ENCODE measurements at places on chromosomes 12 and 14. TPM values are rescaled to one million over a fixed set of nuclear protein-coding genes. Genes with fewer than 3 reads are reported as not detected.

The PSMA6 gene
- polyA plus RNA-seq = 170 TPM

The CD69 gene
- polyA plus RNA-seq = 1.8 TPM

The BICDL1 gene
- 40.0 TPM for polyA plus RNA-seq

The TAS2R20 gene
- polyA plus RNA-seq = 4.1 TPM

The MYF5 gene
- not detected for polyA plus RNA-seq

DNA sequence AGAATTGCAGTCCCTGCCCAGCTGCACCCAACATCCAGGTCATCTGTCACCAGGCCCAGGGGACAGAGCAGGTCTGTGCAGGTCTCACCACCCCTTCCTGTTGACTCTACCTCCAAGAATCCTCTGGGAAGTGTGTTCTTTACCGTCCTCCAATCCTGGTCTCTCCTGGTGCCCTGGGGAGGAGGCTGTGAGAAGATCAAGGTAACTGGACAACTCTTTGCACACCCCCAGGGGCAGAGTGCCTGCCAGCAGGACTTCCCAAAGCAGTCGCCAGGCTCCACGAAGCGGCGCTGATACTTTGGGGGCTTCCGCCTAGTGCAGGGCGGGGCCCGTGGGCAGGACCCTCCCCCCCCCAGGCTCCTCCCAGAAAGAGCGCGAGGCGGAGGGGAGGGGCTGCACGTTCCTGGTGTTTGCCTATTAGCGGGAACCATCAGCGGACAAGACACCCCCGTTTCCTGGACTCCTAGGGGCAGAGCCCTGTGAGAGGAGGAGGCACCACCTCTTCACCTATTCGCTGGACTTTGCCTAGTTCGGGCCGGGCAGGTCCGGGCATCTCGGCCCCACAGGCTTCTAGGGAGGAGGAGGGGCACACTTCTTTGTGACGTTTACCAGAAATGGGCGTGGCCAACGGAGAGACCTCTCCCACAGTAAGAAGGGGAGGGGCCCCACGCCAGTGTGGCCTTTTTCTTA is 918.0 kb downstream of the AACS start:
- DNase-seq = peak; percentile 86

GRCh38 chr14:74613211-74613914 is 1.3 kb upstream of the LTBP2 start:
- no peak for DNase-seq

DNA sequence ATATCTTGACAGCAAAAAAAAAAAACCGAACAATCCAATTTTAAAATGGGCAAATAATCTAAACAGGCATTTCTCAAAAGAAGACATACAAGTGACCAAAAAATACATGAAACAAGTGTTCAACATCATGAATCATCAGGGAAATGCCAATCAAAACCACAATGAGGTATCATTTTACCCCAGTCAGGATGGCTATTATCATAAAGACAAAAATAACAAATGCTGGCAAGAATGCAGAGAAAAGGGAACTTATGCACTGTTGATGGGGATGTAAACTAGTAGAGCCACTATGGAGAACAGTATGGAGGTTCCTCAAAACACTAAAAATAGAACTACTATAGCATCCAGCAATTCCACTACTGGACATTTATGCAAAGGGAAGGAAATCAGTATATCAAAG is 448.2 kb downstream of the RGS6 start:
- DNase-seq = no peak

DNA sequence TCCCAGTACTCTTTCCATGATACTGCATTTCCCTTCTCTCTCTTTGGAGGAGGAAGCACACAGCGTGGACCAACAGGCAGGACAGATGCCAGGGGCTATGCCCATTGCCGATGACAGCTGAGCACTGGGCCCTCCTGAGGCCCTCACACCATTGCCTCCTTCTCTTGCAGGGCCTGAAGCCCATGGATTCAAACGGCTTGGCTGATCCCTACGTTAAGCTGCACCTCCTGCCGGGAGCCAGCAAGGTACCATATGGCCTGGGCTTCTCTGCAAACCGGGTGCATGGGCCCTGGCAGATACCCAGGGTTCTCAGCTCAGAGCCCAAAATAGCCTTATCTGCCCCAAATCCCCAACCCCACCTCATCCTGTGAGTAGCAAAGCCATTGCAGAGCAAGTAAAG is 25.2 kb upstream of the OAS1 start:
- no peak for DNase-seq

DNA sequence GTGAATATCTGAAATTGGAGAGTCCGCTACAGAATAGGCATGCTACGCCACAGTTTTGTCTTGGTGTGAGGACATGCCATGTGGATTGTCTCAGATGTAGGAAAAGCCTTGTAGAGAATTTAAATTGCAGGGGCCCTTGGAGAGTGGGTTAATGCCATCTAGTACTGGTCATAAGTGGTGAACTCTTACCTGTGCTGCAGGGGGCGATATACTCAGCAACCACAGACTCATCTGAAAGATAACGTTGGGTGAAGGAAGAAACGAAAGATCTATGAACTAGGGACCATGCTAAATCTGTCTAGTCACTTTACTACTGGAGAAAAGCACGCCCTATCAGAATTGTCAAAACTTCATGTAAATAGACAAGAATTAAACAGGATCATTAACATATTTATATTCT is 33.7 kb upstream of the A2M start:
- DNase-seq = no peak

DNA sequence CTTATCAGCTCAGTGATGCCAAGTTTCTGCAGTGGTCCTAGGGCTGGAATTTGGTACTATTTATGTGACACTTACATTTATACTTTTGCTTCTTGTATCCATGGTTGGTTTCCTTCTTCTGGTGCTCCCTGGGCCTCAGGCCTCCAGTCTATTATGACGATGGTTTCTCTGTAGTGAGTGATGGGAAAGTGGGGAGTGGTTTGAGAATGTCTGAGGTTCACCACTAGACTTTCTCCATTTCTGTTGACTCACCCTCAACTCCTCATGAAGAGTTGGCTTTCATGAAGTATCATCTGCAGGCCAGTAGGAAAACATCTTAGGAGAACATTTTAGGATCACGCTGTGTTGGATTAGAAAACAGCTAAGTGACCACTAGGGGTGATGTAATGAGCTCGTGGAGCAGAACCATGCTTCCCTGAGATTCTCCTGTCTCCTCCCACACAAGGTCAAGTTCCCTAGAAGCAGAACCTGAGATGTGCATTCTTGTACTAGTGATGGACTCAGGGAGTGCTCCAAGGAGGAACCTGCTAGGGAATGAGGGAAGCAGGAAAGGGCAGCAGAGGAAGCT is 32.1 kb downstream of the RPH3A start:
- no peak for DNase-seq

- no peak for DNase-seq
Observed at GRCh38 chr12:124453419-124454351, 113.7 kb downstream of the NCOR2 start.

GRCh38 chr12:27709932-27710591 is 570 bp upstream of the MRPS35 start:
- DNase-seq = peak; percentile 37

DNA sequence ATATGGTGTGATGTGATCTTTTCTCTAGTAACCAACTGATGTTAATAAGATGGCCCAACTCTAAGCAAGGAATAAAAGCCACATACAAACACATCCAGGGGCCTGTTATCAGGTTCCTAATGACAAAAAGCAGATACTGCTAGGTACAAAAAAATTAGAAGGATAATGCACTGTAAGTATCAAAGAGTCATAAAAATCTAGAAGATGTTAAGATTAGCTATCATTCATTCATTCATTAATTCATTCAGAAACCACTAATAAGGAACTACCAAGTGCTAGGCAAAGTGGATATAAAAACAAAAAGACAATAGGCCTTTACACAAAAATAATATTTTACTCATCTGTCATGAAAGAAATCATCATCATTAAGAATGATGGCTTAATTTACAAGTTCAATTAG is 21.6 kb downstream of the ATF7 start:
- no peak for DNase-seq

Measured in left renal cortex interstitium (tissue), 4 donors.